ENCODE measurements at places on chromosomes 7 and 10.

DNA sequence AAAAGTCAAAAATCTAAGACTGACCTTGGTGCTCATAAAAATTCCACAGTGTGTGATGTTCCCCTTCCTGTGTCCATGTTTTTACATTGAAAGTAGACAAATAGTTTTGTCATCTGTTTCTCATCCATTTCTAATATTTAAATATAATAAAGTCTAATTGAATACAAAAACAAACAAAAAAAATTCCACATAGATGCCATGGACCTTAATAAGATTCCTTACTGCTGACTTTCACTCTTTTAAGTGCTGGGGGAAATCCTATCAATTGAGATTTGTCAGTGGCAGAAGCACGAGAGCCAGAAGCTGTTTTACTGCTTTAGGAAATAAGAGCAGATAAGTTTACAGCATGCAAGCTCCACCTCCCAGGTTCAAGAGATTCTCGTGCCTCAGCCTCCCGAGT, 310.0 kb downstream of the ABCA13 start:
- DNase-seq, result peak; percentile 2

DNA sequence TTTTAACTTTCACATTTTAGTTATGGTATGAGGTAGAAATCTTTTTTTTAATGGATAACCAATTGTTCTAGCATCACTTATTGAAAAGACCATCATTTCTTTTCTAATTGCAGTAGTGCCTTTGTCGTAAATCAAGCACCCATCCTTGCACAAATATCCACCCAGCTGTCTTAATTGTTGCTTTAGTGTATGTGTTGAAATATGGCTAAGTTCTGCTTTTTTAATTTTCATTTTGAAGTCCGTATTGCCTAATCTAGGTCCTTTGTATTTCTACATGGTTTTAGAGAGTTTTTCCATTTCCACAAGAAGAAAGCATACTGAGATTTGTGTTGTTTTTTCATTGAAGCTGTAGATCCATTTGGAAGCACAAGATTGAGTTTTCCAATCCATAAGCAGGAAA, 259.6 kb upstream of the SEMA3E start:
- DNase-seq, result no peak

- peak; percentile 45 for DNase-seq
These were observed 143.3 kb downstream of the PKD1L1 start for GRCh38 chr7:47804767-47805545.

DNA sequence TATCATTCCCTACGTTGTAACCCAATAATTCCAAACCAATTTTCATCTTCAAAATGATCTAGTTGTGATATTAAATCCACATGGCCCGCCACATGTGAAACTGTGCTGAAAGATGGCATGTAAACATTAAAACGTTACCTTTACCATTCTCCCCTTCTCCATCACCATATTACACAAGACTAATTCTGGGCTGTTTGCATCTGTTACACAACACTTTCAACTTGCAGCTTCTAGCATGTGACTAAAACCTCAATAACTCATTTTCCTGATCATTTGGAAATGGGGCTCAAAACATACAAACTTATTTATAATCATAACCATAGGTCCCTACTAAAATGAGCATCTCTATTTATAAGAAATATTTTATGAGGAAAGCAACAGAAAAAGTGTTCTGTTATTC, 4.7 kb downstream of the MTERF1 start:
- DNase-seq, result no peak

DNA sequence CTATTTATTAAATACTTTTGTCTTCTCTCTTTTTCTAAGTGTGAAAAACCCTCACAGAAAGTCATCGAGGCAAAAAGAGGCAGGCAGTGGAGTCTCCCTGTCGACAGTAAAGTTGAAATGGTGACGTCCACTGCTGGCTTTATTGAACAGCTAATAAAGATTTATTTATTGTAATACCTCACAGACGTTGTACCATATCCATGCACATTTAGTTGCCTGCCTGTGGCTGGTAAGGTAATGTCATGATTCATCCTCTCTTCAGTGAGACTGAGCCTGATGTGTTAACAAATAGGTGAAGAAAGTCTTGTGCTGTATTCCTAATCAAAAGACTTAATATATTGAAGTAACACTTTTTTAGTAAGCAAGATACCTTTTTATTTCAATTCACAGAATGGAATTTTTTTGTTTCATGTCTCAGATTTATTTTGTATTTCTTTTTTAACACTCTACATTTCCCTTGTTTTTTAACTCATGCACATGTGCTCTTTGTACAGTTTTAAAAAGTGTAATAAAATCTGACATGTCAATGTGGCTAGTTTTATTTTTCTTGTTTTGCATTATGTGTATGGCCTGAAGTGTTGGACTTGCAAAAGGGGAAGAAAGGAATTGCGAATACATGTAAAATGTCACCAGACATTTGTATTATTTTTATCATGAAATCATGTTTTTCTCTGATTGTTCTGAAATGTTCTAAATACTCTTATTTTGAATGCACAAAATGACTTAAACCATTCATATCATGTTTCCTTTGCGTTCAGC, 43.4 kb downstream of the TARP start:
- no peak for DNase-seq

- DNase-seq, result no peak
These were observed 46.8 kb downstream of the ATOH7 start for GRCh38 chr10:68185085-68185484.
